ENCODE measurements at places on chromosomes 1 and 21.

DNA sequence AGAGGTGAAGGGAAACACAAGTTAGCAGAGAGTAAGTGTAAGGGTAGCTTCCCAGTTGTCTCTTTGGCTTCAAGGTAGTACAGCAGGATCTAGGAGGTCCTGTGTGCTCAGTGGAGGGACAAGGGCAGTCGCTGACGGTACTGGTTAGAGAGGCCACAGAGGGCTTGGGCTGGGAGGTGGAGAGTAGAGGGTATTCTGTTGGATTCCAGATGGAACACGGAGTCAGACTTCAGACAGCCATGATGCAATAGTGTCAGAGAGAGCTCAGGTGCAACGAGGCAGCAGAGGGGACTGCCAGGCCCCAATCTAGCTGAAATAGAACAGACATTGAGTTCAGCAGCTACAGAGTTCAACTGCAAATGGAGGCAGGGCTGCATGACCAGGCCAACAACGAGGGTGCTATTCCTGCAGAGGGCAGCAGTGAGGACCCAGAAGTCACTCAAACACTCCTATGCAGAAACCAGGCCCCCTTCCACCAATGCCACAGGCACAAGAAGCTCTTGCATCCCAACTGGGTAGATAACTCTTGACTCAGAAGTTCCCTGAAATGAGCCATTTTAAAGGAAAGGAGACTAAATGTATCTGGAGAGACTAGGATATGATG lies 325.0 kb upstream of the ESRRG start:
- DNase-seq: peak; percentile 78

GRCh38 chr1:31792116-31792515 lies 23.7 kb downstream of the SPOCD1 start:
- DNase-seq: no peak

DNA sequence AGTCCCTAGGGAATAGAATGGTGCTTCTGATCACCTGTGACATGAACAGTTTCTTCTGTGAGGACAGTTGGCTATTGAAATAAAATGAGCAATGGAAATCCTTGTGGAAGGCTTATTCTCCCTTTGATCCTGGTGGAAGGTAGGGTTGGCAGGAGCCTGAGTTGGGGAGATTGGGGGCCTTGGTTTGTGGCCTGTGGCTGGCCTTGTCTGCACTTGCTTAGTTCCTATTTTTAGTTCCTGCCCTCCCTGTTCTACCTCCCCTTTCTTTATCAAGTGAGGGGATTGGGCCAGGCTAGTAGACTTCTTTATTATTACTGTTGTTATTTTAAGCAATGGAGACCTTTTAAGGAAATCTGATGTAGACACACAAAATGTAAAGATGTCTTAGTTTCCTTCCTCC lies 8.2 kb downstream of the DMRTB1 start:
- no peak for DNase-seq

GRCh38 chr1:10686404-10687040 lies 109.9 kb downstream of the CASZ1 start:
- no peak for DNase-seq

DNA sequence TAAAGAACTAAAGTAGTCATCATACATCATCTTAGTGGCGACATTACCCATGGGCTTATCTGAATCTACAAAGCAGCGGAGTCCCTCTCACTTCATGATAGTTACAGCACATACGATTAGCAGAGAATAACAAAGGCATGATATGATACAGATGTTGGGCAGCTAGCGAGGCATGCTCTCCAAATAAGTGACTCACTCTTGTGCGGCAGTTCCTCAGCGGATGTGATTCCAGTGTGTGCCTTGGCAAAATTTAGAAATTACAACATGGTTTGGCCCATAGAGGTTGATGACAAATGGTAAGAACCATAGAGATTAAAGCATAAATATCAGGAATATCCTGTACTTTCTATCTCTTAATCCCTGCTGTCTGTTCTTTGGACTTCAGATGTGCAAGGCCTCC lies 48.1 kb upstream of the PAXBP1 start:
- no peak for DNase-seq

DNA sequence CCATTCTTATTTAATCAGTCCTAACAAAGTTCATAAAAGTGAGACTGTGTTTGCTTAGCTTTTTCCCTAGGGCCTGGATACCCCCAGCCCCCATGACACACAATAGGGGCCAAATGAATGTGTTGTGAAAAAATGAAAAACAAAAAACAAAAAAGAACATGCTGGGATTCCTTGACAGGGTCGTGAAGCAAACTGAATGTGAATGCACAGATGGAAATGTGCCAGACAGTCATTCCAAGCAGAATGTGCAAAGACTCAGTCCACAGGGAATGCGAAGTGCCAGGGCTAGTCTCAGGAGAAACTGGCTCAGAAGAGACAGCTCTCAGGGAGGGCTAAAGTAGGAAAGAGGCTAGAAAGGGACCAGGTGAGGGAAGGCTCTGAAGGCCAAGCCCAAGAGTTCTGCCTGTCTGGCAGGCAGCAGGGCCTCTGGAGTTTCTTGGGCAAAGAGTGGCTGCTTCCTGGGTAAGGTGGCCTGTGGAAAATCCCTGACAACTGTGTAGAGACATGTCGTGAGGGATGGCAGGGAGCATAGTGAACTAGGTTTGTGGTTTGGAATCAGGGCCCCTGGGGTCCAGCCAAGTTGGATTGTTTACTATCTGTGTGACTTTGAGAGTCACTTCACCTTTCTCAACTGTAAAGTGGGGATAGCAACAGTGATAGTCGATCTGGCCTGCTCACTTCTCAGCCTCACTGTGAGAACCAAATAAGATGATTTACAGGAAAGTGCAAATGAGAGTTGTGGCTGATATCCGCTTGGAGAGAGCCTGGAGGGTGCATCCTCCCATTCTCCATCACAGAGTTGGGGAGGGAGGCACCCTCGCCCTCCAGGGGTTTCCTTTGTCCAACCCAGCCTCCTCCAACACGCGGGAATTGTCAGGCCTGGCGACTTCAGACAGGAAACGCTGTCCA lies 1.2 kb upstream of the ADAM15 start:
- DNase-seq: no peak

Data from H1 (cell line).